ENCODE measurements at places on chromosomes 4 and X.

DNA sequence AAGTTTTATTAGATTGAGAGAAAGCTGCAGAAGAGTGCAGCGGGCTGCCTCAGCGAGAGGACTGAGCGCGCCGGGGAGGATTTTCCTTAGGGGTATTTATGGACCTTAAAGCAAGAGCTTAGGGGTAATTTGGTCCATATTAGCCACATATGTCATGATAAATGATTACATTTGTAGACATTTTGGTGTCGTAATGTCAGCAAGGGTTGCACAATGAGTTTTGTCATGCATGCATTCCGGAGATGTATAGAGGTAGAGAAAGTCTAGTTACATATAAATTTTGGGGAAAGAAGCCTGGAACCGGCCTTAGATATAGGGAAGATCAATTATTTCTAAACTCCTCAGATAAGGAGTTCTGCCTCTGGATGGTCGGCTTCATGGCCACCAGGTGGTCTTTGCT lies 10.0 kb downstream of the MGST2 start:
- no peak for DNase-seq

GRCh38 chr4:95522682-95523530 lies 25.9 kb downstream of the UNC5C start:
- DNase-seq: no peak

GRCh38 chr4:89216866-89217265 lies 90.7 kb downstream of the GPRIN3 start:
- DNase-seq: no peak

- DNase-seq: no peak
These were observed 39.0 kb upstream of the HGFAC start for GRCh38 chr4:3402491-3403347.

GRCh38 chr4:152886201-152886600 lies 49.9 kb upstream of the FHDC1 start:
- no peak for DNase-seq

GRCh38 chr4:30726090-30726675 lies 6.0 kb downstream of the PCDH7 start:
- DNase-seq: no peak

DNA sequence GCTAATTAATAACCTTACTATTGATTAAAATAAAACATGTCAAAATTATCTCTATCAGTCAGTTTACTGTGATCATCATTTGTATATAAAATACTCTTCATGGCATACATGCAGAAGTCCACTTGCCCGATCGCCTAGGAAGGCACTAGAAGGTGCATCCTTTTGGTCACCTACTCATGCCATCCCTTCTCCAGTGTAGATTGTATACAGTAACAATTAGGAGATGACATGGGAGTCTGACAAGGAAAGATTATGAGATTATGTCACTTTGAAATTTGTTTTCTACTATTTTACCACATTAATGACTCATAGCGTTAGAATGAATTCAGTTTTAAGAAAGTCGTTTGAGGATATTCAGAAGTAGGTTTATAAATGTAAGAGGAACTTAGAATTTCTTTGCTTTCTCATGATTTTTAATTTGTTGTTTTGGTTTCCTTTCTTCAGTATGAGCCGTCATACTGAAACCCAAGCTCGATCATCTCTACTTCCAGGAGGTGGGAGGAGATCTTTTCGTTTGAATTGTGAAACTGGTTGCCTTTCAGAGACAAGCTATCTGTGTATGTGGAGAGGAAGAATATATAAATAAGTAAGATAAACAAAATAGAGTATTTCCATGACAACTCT lies 51.1 kb upstream of the UNC5C start:
- peak; percentile 89 for DNase-seq

- no peak for DNase-seq
These were observed 628.3 kb downstream of the TRIML1 start for GRCh38 chr4:188767496-188767895.

GRCh38 chrX:154603438-154604430 lies 15.3 kb downstream of the CTAG1B start:
- peak; percentile 91 for DNase-seq

GRCh38 chr4:156732634-156733033 lies 239.0 kb downstream of the PDGFC start:
- DNase-seq: peak; percentile 23

DNA sequence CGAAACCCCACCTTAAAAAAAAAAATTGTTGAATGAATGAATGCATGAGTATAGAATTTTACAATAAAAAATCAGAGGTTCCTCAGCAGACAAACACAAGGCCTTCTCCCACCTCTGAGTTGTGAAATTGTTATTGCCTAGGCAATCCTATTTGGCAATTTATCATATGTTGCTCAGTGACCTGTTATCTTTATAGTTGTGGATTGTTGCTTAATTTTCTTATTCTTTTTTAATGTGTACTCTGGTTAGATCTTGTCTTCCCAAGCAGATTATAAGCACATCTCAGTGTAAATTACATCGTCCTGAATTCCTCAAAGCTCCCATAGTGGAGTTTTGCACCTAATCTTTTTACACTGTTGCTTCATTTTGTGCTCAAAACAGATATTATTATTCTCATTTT lies 71.9 kb downstream of the RBM47 start:
- no peak for DNase-seq

DNA sequence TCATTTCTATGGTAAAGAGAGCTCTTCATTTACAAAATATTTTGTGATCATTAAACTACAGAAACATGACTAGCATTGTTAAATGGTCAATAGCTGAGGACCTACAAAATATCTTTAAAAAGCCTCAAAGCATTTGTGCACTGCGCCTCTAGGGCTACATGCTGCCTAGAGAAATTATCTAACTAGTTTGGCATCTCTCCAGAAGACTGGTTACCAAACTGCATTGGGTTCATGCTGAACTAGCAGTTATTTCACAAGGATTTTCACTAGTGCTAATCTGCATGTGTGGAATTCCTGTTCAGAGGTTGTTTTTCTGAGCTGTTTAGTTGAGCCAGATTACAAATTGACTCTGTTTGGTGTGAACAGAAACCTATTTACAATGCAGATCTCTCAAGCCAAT lies 58.5 kb upstream of the PITX2 start:
- no peak for DNase-seq

GRCh38 chrX:140343226-140343868 lies 161.5 kb downstream of the SOX3 start:
- DNase-seq: no peak

GRCh38 chr4:73943555-73943954 lies 38.3 kb downstream of the PF4 start:
- DNase-seq: no peak

- no peak for DNase-seq
These were observed 34.2 kb upstream of the ARX start for GRCh38 chrX:25049971-25050370.

DNA sequence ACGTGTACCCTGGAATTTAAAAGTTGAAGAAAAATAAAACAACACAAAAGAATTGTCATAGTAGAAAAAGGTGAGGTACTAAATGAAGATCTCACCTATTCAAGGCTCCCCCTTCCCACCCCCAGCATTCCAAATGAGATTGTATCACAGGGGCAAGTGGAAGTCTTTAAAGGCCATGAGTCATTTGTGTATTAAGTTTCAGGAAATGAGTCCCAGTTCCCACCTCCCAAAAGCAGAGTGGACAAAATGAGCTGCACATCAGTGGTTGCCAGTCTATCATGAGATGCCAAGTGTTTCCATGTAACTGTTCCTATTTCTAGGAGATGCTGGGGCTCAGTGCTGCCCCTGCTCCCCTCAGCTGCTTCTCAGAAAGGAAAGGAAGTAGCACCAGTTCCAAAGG lies 20.1 kb downstream of the ARHGEF9 start:
- DNase-seq: no peak

DNA sequence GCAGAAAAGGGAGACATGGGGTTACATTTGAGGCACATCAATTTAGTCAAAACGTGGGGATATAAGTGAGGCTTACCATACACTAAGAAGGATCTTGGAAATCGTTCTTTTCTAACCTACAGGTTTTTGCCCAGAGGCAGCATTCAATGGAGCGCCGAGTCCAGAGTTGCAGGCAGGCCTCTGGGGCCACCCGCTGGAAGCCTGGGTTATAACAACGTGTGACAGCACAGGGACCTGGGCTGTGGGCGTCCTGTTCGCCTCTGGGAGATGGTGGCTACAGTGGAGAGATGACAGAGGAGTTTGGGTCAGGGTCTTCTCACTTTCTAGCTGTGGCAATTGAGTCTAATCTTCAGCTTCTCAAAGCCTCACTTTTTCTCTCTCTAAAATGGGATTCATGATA lies 53.9 kb downstream of the ENPP6 start:
- DNase-seq: peak; percentile 58

DNA sequence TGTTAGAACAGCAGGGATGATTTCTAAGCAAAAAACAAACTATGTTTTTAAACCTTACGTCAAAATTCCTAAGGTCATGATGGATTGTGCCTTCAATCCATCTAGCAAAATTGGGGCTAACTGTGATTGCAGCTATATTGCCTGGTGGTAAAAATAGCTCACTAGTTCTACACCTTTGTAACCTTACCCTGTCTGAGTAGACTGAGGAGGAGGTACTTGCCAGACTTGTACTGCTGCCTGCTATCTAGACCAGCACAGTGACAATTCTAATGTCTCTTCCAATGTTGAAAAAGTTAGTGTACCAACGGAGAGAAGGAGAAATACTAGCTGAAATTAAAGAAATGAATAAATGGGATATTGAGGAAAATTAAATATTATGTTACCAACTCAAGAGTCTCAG lies 30.3 kb downstream of the ATP11C start:
- no peak for DNase-seq

- no peak for DNase-seq
These were observed 305.5 kb downstream of the FAT4 start for GRCh38 chr4:125620066-125620860.

GRCh38 chr4:35250761-35251160 lies 993.6 kb downstream of the ARAP2 start:
- DNase-seq: no peak

- no peak for DNase-seq
These were observed 1285.8 kb downstream of the TECRL start for GRCh38 chr4:63123441-63123840.

DNA sequence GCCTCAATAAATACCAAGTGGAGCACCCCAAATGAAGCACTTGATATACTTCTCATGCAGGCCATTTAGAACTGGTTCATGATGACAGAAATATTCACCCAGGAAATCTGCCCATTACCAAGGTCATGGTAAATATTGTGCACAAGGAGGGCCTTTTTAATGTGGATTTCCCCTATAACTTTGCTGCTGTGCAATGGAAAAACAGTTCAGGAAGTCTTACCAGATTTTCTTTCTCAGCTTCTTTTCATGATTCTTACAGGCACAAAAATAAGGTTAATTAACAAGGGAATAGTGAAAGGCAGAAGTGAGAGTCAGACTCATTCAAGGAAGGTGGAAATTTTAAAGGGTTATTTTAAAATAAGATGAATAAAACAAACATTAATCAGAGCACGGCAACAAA lies 904.3 kb upstream of the GRIA3 start:
- DNase-seq: no peak

DNA sequence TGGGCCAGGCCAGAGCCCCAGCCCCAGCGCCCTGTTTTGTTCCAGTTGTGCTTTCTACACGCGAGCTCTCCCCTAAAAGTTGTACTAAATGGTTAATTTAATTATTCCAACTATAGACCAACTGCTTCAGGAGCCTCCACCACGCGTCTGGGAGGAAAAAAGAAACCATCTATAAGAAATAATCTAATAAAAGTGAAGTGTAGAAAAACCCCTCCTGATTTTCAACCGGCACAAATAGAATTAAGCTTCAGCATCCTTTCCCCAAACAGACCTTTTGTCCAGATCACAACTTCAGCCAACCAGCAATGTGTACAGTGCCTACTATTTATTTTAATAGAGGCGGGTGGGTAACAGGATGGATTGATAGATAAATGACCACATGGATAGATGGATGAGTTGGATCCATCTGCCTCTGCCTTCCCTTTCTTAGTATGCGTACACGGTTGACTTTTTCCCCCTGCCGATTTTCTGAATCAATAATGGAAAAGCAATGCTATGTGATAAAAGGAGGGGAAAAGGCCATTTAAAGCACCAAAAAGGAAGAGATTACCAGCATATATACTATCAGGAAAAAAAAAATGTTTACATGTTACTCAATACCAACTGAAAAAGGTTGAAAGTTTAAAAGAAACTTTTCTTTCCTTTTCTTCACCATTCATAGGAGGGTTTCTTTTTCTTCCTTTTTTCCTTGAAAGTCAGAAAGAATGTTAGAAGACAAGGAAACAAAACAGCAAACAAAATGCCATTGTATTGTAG lies 3.7 kb upstream of the PHOX2B start:
- DNase-seq: no peak

GRCh38 chr4:45030059-45030458 lies 303.7 kb upstream of the GNPDA2 start:
- no peak for DNase-seq

- no peak for DNase-seq
These were observed 7.8 kb upstream of the HAUS3 start for GRCh38 chr4:2249526-2250356.

GRCh38 chr4:154471526-154472331 lies 19.9 kb downstream of the DCHS2 start:
- DNase-seq: no peak

All from common myeloid progenitor, CD34-positive (primary cell).